ENCODE measurements at places on chromosomes 16 and 17. TPM values are rescaled to one million over a fixed set of nuclear protein-coding genes. Genes with fewer than 3 reads are reported as not detected.

Gene MYO18A
- polyA plus RNA-seq: 292 TPM

Gene PIMREG
- 14.5 TPM for polyA plus RNA-seq

Gene FLYWCH2
- polyA plus RNA-seq: 14.1 TPM

Gene BCKDK
- 25.2 TPM for polyA plus RNA-seq

Gene CCDC137
- polyA plus RNA-seq: 14.8 TPM

Measured in forelimb muscle (tissue), 1 donor.